Stimulated activated CD4-positive, alpha-beta T cell treated with anti-CD3 and anti-CD28 coated beads, Interleukin-1b, Interleukin-23, amount 100 ng/mL, for 48 hours (primary cell): ENCODE measurements at places on chromosomes 7 and 10.

DNA sequence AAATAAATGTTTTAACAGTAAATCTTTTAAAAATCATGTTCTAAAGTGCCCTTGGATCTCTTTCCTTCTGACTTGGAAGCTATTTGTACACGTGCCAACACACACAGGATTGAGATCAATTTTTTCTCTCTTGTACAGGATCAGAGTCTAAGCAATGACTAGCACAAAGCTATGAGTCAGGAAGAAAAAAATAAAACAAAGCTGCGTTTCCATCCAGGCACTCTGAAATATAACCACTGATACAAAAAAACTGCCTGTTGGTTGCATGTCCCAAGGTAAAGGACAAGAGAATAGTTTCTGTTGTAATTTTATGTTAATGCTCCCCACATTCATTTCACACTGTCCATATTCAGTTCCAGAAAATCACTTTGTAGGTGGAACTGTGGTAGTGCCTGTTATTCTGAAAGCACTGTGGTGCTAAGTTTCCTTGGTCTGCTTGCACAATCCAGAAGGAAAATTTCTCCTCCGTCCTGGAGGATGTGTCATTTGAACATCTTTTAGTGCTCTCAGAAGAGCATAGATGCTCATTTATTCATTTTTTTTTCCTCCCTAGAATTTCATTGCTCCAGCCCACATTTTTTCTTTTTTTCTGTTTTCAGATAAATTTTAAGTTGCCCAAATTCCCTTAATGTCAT is 113.4 kb downstream of the PLXDC2 start:
- DNase-seq = no peak

DNA sequence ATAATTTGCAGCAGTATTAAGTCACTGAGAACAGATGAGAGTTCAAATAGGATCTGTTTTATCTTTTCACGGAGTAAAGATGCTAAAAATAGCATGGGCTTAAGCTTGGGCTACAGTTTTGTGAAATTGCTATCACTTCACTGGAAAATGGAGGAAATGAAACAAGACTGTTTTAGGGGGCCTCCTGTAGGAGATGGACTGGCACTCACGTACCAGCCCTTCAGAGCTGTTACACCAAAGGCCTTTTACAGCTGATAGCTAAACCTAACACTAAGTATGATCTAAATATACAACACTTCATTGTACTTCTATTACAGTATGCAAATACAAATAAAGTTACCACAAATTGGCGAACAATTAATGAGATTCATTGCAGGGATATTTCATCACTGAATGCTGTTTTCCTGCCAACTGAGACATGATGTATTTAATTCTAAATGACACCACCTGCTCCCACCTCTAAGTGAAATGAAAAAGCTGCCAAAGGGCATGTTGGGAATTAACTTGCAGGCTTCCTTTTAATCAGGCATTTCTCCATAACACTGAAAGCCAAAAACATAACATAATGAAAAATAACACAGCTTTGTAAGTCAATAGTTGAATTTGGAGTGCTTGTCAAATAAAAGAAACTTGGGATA is 304.5 kb upstream of the LRRN3 start:
- no peak for DNase-seq

DNA sequence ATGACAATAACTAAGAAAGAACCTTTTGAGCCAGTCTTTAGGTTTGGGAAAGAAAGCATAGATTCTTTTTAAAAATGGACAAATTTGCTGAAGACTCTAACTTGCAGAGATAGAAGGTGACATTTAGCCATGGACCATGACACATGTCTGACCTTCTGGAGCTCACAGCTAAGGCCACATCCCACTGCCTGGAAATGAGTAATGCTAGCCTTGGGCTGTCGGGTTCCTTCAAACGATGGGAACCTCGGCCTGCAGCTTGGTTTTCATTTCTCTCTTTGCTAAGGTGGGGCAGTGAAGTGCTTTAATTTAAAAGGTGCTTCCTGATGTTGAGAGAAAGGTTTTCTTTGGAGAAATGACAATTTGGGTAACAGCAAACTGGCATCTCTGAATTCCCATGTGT is 223.2 kb downstream of the FANK1 start:
- no peak for DNase-seq

DNA sequence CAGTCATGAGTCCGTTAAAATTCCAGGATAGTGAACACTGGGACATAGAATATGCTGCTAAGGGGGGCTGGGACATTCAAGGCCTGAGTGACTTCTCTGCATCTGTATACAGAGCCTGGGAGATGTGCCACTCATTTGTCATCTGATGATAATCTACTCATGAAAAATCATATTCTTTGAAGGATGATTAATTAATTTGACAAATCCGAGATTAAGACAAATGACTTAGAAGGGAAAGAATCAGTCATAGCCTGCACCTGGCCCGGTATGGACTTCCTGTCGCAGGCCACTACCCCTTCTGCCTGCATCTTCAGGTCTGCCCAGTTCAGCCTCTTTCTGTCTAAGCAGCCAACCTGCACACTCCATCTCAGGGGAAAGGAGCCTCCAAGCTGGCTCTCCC is 18.8 kb upstream of the FAM170B start:
- no peak for DNase-seq

DNA sequence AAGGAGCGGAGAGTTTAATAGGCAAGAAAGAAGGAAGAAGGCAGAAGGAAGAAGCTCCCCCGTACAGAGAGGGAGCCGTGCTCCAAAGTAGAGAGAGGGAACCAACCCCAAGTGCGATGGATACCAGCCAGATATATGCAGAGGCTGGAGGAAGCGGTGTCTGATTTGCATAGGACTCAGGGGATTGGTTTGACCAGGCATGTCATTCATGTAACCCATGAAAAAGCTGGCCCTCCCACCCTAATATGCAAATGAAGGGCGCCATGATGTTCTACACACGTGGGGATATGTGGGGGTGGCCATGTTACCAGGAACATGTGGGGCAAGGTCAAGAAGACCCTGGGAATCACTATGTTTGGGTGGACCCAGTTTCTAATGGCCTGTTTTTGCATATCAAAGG is 40.6 kb upstream of the FAM3C start:
- no peak for DNase-seq

DNA sequence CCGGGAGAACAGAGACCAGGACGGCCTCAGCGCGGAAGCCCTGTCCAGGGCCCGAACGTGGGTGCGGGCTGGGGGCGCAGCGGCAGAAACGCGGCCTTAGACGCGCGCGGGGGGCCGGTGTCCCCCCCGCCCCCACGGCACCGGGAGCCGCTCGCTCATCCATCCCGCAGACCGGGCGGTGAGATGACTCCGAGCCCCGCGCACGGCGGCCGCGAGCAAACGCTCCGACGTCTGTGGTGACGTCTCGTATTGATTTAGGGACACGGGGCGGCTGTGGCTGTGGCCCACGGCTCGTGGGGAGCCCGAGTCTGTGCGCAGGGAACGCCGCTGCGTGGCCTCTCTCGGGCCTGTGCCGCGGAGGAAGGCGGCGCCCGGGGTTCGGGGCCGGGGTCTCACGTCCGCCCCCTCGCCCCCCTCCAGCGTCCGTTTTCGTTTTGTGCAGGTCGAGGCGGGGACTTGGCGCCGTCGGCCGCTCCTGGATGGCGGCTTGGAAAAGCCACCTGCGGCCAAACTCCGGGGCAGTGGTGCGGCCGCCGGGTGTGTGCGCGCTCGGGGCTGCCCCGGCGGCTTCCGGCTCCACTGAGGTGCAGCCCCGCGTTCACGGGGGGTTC is 1.0 kb upstream of the NKX6-2 start:
- DNase-seq = no peak

GRCh38 chr7:28792858-28793257 is 165.3 kb downstream of the TRIL start:
- no peak for DNase-seq

GRCh38 chr7:41816111-41816510 is 113.2 kb upstream of the INHBA start:
- DNase-seq = no peak

- DNase-seq = peak; percentile 19
These were observed 31.7 kb upstream of the ASL start for GRCh38 chr7:66043681-66044497.

GRCh38 chr7:140769852-140770251 is 73.3 kb downstream of the NDUFB2 start:
- no peak for DNase-seq

- no peak for DNase-seq
These were observed 24.1 kb upstream of the CHST15 start for GRCh38 chr10:124117511-124117785.

DNA sequence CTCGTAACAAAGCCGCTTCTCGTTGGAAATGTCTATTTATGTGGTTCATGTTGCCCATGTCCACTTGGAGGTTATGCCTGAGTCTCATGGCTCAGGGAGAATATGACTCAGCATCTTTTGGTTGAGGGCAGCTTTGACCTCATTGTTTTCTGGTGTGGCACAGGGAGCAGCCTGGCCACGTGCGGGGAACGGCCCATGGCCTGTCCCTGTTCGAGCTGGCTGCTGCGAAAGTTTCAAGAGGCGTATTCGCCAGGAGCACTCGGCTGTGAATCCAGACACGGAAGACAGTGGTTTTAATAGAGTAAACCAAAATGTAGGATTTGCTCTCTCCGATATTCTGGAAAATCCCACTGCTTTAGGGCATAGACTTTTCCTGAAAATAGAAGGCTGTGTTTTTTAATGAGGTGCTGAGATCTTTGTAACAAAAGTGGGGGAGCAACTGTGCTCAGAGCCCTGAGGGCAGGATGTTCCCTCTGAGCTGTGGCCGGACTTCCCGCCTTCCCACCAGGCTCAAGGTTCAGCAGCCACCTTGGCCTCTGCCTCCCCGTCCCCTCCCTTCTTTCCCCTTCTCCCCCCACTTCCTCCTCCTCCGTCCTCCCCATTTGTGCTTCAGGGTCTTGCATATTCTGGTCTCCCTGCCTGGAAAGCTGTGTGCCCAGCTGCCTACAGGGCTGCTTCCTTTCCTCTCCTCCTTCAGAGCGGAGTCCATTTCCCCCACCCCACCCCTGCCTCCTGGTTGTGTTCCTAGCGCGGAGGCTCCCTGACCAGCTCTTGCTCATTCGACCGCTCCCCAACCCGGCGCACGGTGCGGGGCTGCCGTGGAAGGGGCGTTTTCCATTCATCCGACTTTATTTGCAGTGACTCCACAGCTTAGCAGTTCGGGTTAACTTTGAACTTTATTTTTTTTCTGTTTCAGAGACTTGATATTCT is 642.0 kb downstream of the SDK1 start:
- DNase-seq = no peak

DNA sequence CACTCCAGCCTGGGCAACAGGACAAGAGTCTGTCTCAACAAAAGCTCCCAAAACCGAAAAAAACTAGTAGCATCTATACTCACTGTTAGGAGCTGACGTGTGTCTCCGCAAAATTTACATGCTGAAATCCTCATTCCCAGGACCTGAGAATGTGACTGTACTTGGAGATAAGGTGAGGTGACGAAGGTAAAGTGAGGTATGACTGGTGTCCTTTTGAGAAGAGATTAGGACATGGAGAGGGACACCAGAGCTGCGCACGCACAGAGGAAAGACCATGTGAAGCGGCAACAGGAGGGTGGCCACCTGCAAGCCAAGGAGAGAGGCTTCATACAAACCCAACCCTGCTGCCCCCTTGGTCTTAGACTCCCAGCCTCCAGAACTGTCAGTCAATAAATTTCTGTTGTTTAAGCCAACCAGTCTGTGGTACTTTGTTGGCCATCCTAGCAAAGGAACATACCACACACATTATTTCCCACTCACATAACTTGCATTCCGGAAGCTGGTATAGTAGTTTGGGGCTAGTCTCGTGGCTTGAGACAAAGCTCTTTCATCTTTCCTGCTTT is 1154.0 kb upstream of the CELF2 start:
- no peak for DNase-seq

DNA sequence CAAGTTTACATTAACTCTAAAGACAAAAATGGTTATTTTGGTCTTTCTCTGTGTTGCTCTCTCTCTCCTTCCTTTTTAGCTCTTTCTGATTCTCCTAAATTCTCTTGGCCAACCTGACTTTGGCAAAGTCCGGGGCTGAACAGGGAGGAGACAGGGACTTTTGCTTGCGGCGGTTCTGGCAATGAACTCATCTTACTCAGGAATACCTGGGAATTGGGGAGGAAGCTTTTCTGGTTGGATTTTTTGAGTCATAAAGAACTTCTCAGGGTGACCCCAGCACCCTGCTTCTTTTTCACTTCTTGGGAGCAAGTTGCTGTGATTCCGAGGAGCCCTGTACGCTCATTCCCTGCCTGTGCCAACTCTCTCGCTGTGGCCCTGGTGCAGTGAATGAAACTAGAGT is 16.0 kb downstream of the GATA3 start:
- no peak for DNase-seq
